ENCODE measurements at places on chromosomes 1 and 21.

DNA sequence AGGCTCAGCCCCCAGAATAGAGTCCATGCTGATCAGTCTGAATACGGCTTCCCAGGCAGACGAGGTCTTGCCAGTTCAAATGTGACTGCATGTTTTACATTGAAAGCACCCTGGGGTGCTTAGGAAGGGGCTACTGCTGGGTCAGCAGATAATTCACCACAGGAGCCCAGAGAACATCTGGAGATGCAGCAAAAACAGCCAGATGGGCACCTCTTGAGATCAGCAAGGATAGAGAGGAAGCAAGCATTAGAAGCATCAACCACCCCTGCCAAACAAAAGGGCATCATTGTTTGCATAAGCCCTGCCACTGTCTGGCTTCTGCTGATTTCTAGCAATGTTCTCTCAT, 403.1 kb downstream of the RRAGC start:
- DNase-seq = no peak

GRCh38 chr21:45882645-45883044, 98.9 kb upstream of the COL6A1 start:
- DNase-seq = no peak

DNA sequence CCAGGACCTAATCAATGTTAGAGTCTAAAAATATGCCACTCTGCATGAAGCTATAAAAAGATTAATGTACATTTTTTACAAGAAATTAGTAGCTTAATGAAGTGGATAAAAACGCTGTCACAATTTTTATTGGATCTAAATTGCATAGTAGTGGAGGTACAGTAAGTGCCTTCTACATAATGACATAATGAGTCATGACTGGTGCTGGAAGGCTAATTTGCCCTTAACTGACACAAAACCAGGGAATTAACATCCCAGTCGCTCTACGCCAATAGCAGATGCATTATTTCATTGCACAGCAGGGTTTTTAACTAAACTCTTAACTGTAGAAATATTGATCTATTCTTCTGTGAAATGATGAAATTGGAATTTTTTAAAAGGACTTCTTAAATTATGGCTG, 33.3 kb downstream of the RRAGC start:
- DNase-seq = no peak

DNA sequence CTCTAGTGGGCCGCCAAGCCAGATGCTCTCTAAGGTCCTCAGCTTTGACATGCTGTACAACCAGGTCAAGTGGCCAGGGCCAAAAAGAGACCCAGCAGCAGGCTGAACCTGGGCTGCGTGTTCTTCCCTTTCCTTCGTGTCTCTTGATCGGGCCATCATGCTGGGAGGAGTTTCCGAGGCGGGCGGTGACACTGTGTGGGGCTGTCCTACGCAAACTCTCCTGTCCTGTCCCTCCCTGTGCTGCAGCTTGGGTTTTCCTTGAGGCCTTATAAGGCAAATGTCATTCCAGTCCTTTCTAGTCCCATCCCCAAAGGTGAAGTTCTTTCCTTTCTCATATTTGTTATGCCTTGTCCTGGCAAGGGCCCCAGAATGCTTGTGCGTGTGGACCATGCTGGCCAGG, 56.7 kb downstream of the ARHGEF10L start:
- no peak for DNase-seq

- DNase-seq = no peak
Measured at GRCh38 chr1:5898266-5898665, 94.0 kb downstream of the NPHP4 start.

DNA sequence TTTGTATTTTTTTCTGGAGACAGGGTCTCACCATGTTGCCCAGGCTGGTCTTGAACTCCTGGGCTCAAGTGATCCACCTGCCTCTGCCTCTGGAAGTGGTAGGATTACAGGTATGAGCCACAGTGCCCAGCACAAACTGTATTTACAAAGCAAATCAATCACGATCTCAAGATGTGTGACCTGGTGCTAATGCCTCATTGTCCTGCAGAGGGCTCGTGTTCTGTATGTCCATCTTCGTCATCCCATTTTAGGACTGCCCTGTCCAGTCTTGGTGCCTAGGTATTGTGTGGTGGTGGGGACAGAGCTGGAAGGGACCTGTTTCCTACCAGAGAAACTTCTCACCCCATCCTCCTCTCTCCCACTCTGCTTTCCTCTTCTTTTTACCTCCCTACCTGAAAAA, 20.2 kb downstream of the PROK1 start:
- DNase-seq = no peak
